ENCODE measurements at places on chromosomes 2 and 18. TPM values are rescaled to one million over a fixed set of nuclear protein-coding genes. Genes with fewer than 3 reads are reported as not detected.

The CPO gene
- total RNA-seq: 0.40 TPM

The SERPINB13 gene
- not detected for total RNA-seq

The LCT gene
- 0.10 TPM for total RNA-seq

The CAPN13 gene
- 0.17 TPM for total RNA-seq

The NPPC gene
- 16.6 TPM for total RNA-seq

GRCh38 chr2:227460833-227461232, 11.1 kb upstream of the AGFG1 start:
- DNase-seq: no peak

GRCh38 chr2:147487286-147487977, 357.4 kb upstream of the ACVR2A start:
- no peak for DNase-seq

- DNase-seq: no peak
These were observed 234.2 kb downstream of the CDH2 start for GRCh38 chr18:27942706-27943105.
